ENCODE measurements at places on chromosomes 5 and 9. TPM values are rescaled to one million over a fixed set of nuclear protein-coding genes. Genes with fewer than 3 reads are reported as not detected.

SLC45A2 gene
- 0.20 TPM for total RNA-seq

- peak overlapping the region; percentile 54 for H3K27ac ChIP-seq
- no peaks in the 10 kb centered on the region for H3K36me3 ChIP-seq
- H3K27me3 ChIP-seq, result no peaks in the 10 kb centered on the region
- peaks cover 6% of the 10 kb centered on the region for H3K4me1 ChIP-seq
- H3K4me3 ChIP-seq, result no peak overlapping the region
These were observed 28.1 kb downstream of the ARHGAP26 start for GRCh38 chr5:142798099-142798770.

PCDHGB2 gene
- total RNA-seq, result 2.8 TPM

- peak; percentile 36 for DNase-seq
- H3K27ac ChIP-seq, result no peak overlapping the region
- no peaks in the 10 kb centered on the region for H3K27me3 ChIP-seq
- no peak overlapping the region for H3K4me3 ChIP-seq
- no peaks in the 10 kb centered on the region for H3K4me1 ChIP-seq
These were observed 154.7 kb upstream of the PHYKPL start for GRCh38 chr5:178387061-178387855.

PCDHB12 gene
- total RNA-seq, result 0.31 TPM

DNA sequence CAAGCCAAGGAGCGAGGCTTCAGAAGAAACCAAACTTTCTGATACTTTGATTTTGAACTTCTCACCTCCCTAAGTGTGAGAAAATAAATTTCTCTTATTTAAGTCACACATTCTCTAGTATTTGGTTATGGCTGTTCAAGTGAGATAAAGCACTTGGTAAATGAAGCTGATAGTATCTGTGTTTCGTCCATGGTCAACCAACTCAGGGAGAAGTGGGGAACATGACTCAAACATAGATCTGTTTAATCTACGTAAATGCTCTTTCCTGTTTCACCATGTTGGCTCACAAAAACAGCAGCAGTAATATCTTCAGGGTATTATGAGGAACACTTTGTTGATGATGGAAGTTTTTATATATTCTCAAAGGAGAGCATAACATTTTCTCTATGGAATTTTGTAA lies 2167.2 kb upstream of the C9orf72 start:
- no peak overlapping the region for H3K27ac ChIP-seq
- no peaks in the 10 kb centered on the region for H3K4me1 ChIP-seq
- no peaks in the 10 kb centered on the region for H3K36me3 ChIP-seq
- no peaks in the 10 kb centered on the region for H3K27me3 ChIP-seq
- no peak for DNase-seq

- DNase-seq, result no peak
- no peaks in the 10 kb centered on the region for H3K4me1 ChIP-seq
These were observed 28.6 kb upstream of the RAB14 start for GRCh38 chr9:121230256-121230655.

DNA sequence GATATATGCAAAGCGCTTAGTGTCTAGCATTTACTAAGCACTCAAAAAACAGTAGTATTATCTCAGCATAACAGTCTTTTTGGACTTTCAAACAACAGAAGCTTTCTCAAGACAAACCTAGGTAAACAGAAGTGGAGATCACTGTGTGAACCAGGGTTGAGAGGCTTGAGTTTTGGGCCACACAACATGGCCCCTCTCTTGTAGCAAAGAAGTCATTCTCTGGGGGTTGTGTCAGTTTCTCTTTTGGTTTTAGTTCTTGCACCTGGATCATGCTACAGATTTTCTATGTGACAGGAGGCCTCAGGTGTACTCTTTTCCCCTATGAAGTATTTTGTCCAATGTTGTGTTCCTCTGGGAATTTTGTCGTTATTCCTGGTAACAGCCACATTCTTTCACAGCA lies 30.0 kb downstream of the INSYN2B start:
- no peaks in the 10 kb centered on the region for H3K36me3 ChIP-seq
- no peaks in the 10 kb centered on the region for H3K4me1 ChIP-seq
- no peaks in the 10 kb centered on the region for H3K27me3 ChIP-seq
- DNase-seq, result no peak

IFNA13 gene
- not detected for total RNA-seq

DNA sequence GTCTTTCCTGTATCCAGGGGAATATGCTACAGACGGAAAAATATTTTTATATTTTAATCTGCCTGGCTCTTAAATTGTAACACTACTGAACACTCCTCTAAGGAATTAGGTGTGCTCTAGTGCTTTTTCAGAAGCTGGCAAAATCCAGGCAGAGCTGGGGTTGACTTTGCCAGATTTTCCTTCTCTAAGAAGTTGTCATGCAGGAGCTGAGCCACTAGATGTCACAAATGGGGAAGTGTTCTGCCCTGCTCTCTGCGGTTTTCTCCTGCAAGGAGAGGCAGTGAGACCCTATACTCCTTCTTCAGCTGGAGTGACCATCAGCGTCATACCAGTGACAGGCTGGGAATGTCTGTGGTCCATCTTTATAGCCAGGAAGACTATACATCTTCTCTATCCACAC lies 112.5 kb downstream of the HAPLN1 start:
- no peak overlapping the region for H3K4me3 ChIP-seq
- no peaks in the 10 kb centered on the region for H3K36me3 ChIP-seq
- H3K27ac ChIP-seq, result no peak overlapping the region
- no peak for DNase-seq

GRCh38 chr5:91061946-91062562 lies 321.1 kb downstream of the ARRDC3 start:
- no peaks in the 10 kb centered on the region for H3K4me1 ChIP-seq
- DNase-seq, result no peak
- no peaks in the 10 kb centered on the region for H3K36me3 ChIP-seq
- H3K27me3 ChIP-seq, result no peaks in the 10 kb centered on the region
- no peak overlapping the region for H3K27ac ChIP-seq

DNA sequence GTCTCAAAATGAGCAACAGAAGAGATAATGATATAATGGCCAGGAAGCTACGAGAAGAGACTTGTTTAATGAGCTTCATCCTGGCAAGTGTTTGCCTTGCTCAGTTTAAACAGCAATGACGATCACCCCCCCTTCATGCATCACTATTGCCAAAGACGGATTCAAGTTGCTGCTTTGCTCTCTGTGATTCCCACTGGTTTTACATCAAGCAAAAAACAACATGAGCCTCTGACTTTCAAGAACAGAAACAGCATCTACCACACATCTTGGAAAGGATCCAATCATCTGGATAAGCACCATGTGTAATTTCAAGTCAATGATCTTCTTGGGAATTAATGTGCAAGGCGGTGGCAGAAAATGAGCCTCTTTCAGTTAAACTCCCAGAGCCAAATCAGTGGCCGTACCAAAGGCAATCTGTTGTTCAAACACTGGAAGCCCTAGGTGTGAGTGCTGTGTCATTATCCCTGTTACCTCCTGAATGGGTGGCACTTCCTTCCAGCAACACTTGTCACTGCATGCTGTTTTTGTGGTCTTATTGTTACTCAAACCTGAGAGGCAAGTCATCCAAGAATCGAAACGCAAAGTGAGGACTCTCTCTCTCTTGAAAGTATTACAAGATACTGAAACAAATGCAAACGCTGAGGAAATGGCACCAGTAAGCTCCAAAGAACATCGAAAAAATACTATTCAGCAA lies 72.8 kb downstream of the MED27 start:
- H3K36me3 ChIP-seq, result no peaks in the 10 kb centered on the region
- H3K4me3 ChIP-seq, result no peak overlapping the region
- no peak overlapping the region for H3K27ac ChIP-seq
- no peak for DNase-seq

DNA sequence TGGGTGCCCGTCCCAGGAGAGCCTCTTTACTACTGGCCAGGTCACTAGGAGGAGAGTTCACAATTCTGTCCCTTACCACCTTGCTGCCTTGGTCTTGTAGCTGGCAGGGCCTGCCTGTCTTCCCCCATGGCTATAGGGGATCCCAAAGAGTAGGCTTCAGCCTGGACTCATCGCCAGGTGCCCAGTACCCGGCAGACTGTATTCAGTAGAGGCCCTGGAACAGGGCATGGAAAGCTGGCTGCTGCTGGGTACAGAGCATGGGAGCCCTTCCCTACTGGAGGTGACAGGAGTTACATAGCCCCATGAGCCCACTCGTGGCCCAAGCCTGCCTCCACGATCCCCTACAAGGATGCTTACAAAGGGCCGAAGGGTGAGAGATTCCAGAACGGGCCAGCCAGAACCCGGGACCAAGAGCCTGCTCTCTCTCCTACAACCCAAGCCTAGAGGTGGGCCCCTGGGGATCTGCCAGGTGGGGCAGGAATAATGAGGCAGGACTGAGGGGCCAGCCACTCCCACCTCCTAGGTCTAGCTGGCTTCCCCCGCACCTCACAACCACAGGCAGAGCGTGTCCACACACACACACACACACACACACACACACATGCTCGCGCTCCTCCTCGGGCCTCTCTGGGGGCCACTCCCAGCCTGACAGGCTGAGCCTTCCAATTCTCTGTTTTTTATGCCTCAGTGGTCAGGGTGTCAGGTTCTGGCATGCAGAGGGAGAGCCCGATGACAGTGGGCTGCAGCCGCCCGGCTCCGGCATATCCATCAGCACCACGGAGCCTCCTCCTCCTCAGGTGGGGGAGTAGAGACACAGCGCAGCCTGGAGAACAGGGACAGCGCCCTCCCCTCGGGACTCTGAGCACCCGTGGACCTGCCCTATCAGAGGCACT lies 186.0 kb downstream of the PAX5 start:
- no peak for DNase-seq
- no peak overlapping the region for H3K27ac ChIP-seq
- no peaks in the 10 kb centered on the region for H3K36me3 ChIP-seq

OGN gene
- total RNA-seq, result 1.6 TPM

DNA sequence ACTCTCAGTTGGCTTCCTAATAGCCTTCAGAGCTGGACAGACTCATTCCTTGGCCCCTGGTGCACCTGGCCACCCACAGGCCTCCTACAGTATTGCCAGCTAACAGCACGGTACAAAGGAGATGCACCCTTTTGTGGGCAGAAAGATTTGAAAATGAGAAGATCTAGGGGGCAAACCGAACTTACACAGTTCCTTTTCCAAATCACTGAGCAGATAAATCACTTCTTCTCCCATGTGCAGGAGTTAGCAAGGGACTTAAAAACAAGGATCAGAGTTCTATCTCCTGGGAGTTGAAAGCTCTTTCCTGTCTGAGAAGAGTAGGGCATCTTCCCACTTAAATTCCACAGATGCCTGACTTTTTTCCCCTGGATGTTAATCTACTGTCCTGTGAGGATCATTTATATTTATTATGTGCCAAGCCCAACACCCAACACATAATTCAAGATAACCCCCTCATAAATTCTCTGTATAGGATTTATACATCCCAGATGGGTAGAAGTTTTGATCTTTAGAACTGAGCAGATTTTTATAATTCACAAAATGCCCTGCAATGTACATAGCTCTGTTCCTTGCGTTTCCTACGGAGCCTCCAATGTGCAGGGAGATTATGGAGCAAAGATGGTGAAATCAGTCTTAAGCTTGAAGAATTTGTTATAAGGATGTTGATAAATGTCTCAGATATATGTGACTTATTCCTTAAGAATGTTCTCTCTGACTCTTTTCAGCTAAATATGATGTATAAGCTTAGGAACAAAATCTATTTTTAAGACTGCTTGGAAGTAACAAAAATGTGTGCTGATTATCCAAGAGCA lies 207.2 kb upstream of the DAPK1 start:
- H3K36me3 ChIP-seq, result no peaks in the 10 kb centered on the region
- no peak overlapping the region for H3K4me3 ChIP-seq
- H3K27me3 ChIP-seq, result no peaks in the 10 kb centered on the region
- no peaks in the 10 kb centered on the region for H3K4me1 ChIP-seq
- H3K27ac ChIP-seq, result no peak overlapping the region

LCP2 gene
- total RNA-seq, result 13.8 TPM

KLHL3 gene
- total RNA-seq, result 2.7 TPM

DNA sequence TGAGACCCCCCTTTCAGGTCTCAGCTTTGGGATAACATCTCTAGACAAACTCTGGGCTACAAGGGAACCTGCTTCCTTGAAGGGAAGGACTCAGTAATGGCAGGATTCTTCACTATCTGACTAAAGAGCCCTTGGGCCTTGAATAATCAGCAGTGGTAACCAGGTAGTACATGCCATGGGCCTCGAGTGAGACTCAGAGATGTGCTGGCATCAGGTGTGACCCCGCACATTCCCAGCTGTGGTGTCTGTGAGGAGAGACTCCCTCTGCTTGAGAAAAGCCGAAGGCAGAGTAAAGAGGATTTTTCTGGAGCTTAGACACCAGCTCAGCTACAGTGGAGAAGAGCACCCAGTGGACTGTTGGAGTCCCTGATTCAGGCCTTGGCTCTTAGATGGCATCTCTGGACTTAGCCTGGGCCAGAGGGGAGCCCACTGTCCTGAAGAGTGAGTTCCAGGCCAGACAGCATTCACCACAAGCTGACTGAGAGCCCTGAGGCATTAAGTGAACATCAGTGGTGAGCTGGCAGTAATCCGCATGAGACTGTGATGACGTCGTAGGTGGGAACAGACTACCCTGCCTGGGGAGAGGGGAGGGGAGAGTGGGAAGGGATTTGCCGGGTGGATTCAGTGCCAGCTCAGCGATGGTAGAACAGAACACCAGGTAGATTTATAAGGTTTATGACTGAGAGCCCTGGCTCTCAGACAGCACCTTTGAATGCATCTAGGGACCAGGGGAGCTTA lies 5.3 kb upstream of the ZNF782 start:
- H3K4me3 ChIP-seq, result no peak overlapping the region
- peaks cover 20% of the 10 kb centered on the region for H3K4me1 ChIP-seq
- H3K27me3 ChIP-seq, result no peaks in the 10 kb centered on the region
- DNase-seq, result no peak

SV2C gene
- 0.05 TPM for total RNA-seq

DNA sequence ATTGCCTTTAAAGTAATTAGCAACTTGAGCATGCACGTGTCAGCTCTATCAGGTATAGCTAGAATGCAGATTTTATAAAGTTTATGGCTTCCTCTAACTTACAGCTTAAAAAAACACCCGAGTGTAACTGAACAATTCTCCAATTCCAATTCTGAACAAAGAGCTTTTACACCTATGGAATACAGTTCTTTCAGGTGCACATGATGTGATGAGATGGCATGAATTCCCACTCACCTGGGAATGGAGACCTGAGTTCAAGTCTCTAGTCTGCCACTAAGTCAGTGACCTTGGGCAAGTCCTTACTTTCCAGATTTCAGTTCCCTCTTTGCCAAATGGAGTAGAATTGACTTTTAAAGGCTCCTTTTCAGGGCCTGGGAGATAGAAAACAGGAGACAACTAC lies 1.8 kb downstream of the ZFAND5 start:
- no peaks in the 10 kb centered on the region for H3K27me3 ChIP-seq
- H3K4me3 ChIP-seq, result peak overlapping the region; percentile 74
- no peak for DNase-seq
- peak overlapping the region; percentile 100 for H3K27ac ChIP-seq
- no peaks in the 10 kb centered on the region for H3K36me3 ChIP-seq

NKD2 gene
- 0.99 TPM for total RNA-seq

FAXDC2 gene
- 32.2 TPM for total RNA-seq

GRCh38 chr9:87035879-87036278 lies 88.6 kb upstream of the GAS1 start:
- no peaks in the 10 kb centered on the region for H3K27me3 ChIP-seq
- no peaks in the 10 kb centered on the region for H3K4me1 ChIP-seq

SLC25A2 gene
- total RNA-seq, result not detected

GRCh38 chr5:1477341-1477740 lies 32.1 kb upstream of the SLC6A3 start:
- no peak overlapping the region for H3K4me3 ChIP-seq
- no peaks in the 10 kb centered on the region for H3K36me3 ChIP-seq
- H3K4me1 ChIP-seq, result no peaks in the 10 kb centered on the region
- DNase-seq, result peak; percentile 84

All from right lobe of liver (tissue), 6 donors.